ENCODE measurements at places on chromosomes 13 and 19.

DNA sequence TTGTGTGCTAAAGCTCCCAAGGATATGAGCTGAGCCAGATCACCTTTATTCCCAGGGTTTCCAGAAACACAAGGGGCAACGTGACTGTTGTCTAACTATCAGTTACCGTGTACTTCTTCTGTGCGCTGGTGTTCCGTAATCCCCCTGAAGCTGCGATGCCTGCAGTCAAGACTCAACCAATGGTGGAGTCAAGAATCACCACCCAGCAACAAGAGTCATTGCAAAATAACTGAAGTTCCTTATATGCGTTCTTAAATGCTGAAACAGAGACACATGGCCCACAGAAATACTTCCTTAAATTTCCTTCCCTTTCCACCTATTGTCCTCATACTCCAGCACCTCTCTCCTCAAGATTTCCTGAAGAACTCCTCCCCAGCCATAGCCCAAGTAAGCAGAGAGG lies 200.2 kb downstream of the KATNAL1 start:
- no peak for DNase-seq

DNA sequence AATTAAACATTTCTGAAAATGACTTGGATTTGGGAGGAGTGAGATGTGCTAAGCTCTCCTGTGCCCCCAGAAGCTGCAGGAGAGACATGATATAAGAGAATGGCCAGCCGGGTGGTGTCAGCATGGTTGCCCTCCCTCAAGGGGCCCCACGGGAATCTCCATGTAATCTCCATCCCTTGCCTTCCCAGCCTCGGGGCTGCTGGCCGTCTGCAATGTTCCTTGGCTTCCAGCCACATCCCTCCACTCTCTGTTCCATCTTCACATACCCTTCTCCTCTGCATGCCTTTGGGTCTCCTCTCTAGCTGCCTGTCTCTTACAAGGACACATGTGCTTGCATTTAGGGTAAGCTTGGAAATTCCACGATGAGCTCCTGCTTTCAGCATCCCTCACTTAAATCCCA lies 172.0 kb downstream of the TSHZ3 start:
- no peak for DNase-seq

GRCh38 chr19:30811397-30812098 lies 439.4 kb downstream of the ZNF536 start:
- no peak for DNase-seq

DNA sequence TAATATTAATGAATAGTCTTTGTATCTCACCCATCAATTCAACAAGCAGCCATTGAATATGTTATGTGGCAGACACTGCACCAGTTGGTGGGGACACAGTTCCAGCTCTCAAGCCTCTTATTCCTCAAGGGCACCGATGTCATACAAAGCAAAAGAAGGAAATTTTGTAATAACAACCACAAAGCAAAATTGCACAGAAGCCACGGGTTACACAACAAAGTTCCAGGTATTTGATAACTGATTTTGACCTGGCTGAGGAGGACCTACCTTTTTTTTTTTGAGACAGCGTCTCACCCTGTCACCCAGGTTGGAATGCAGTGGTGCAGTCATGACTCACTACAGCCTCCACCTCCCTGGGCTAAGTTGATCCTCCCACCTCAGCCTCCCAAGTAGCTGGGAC lies 266.7 kb downstream of the FOXO1 start:
- DNase-seq, result no peak

- no peak for DNase-seq
Measured at GRCh38 chr19:29683009-29683408, 17.7 kb downstream of the PLEKHF1 start.

DNA sequence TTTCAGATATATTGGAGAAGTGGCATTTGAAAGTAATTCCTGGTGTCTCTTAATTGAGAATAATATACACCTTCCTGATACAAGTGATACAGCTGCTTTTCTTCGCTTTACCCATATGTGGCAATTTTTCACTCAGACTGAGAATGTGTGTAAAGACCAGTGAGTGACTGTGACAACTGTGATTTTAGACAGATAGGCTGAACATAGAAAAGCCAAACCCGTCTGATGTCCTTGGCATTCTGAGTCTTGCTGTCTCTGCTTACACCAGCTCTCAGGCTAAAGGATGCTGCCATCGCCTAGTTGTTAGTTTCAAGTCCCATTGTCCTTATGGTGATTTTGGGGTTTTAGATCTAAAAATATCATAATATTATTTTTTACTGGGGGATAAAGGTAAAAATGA lies 492.6 kb downstream of the RFC3 start:
- DNase-seq, result no peak

DNA sequence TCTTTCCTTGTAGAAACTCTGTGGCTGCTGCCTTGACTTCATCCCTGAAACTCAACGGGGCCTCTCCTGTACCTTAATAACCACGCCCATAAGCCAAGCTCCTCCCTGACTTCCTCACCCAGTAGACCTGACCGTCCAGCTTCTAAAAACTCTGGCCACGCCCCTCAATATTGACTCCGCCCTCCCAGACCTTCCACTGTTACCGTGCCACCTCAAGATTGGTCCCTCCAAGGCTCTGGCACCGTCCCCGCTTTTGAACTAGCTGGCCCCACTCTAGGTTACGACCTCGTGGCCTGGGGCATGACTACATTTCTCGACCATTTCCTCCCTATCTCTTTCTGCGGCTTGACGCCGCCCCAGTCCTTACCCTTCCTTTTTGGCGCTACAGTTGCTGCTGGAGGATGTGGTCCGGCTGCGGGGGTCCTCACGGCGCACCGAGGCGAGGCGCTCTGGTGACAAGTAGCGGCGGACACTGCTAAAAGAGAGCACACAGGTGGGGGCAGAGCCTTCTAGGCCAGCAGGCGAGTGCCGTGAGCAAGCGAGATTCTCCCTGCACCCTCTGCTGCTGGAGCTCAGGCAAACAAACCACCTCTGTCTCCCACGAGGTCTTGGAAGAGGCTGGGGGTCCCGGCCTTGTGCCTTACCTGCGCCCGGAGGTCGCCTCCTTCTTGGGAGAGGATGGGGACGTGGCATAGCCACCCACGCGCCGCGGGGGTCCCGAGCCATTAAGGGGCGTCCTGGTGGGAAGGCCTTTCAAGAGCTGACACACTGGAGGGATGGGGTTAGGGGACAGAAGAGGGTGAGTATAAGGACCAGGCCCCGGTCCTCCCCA lies 2.3 kb upstream of the EML2 start:
- peak; percentile 72 for DNase-seq

- DNase-seq, result no peak
Measured at GRCh38 chr19:52695996-52696395, 38.8 kb downstream of the ZNF611 start.

GRCh38 chr19:54708781-54709180 lies 15.5 kb upstream of the KIR3DL3 start:
- DNase-seq, result no peak

DNA sequence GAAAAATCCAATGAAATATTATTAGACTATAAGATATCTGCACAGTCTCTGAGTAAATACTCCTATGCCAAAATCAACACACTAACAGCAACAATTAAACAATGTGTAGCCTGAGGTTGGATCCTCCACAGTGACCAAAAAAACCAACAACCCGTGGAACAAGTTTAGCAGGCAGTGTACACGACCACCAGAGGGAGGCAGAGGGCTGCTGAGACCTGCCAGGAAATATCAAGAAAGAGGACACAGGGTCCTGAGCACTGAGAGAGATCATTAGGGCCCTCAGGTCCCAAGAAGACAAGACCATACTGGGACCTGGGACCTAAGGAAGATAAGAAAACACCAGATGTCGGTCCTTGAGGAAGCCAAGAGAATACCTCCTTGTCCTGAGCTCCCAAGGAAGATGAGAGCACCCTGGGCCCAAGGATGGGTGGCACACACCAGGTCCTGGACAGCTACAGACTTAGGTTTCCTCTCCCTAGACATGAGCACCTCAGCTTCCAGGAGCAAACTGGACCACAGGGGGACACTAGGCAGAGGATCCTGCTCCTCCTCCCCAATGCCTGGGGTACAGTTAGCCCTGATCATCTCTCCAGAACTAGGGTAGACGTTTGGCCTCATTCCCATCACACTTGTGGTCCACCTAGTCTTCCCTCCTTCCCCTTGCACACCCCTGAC lies 822 bp upstream of the ZNF274 start:
- peak; percentile 51 for DNase-seq

DNA sequence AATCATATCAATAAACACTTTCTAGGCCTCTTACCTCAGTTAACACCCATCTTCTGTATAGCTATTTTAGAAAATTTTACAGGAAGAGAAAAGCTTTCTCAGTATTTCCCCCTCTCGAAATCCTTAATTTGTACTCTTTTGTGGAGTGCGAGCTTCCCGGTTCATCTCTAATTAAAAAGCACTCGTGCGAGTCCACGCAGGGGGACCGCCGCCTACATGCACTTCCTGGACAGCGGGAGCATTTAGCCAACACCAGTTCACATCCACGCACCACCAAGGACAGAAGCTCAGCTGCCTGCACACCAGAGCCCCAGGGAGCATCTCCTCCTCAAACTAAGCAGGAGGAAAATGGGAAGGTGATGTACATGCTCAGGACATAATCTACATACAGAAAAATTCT lies 60.0 kb downstream of the RASA3 start:
- DNase-seq, result no peak

- DNase-seq, result no peak
Measured at GRCh38 chr13:34964558-34964957, 22.5 kb downstream of the NBEA start.

DNA sequence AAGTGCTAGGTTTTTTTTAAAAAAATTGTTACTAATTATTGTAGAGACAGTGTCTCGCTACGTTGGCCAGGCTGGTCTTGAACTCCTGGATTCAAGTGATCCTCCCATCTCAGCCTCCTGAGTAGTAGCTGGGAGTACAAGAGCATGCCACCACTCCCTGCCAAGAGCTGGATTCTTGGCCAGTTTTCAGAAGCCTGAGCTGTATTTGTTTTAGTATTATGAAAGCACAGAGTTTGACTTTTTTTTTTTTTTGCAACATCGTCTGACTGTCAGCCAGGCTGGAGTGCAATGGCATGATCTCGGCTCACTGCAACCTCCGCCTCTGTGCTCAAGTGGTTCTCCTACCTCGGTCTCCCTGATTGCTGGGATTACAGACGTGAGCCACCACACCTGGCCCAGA lies 7.0 kb downstream of the ARMC6 start:
- peak; percentile 92 for DNase-seq

GRCh38 chr19:18520848-18521691 lies 800 bp downstream of the ELL start:
- no peak for DNase-seq

GRCh38 chr19:17402982-17403855 lies 2.2 kb downstream of the BST2 start:
- no peak for DNase-seq

GRCh38 chr13:96474181-96474557 lies 384.3 kb downstream of the HS6ST3 start:
- no peak for DNase-seq

GRCh38 chr13:52832313-52832712 lies 16.1 kb downstream of the PCDH8 start:
- DNase-seq, result no peak
